Stimulated activated CD8-positive, alpha-beta memory T cell treated with anti-CD3 and anti-CD28 coated beads, Interleukin-12 subunit alpha, Interleukin-12 subunit beta, amount 100 ng/mL, for 1 hour (primary cell): ENCODE measurements at places on chromosomes 5 and 9.

- no peak for DNase-seq
Observed at GRCh38 chr5:147309621-147310020, 74.8 kb downstream of the STK32A start.

DNA sequence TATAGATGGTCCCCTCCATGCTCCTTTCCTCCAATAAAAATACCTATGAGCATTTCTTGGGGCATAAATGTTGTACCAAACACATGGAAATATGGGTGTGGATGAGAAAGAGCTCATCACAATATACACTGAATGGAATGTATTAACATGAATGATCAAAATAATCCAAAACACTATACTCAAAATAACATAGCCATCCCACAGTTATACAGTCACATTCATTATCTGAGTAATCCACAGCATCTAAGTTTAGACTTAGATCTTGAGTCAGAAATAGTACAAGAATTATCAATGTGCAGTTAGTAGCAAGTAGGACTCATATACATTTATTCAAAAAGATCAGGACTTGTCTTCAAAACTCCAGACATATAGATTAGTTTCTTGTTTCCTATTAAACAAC, 175.2 kb upstream of the NREP start:
- no peak for DNase-seq

DNA sequence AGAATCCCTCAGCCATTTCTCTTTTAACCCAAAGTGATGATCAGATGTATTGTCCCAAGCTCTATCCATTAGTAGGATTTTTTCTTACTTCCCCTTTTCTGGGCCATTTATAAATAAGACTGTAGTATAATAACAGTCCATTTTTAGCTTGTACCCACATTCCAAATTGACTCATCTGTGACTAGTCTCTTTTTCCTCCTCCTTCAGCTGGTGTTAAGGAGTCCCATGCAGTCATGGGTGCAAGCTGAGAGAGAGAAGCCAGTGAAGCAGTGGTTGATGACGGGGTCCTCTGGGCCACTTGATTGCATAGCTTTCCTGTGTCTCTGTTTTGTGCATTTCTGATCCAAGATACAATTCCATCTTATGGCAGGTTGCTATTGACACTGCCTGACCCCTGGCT, 476.0 kb upstream of the CD180 start:
- no peak for DNase-seq

DNA sequence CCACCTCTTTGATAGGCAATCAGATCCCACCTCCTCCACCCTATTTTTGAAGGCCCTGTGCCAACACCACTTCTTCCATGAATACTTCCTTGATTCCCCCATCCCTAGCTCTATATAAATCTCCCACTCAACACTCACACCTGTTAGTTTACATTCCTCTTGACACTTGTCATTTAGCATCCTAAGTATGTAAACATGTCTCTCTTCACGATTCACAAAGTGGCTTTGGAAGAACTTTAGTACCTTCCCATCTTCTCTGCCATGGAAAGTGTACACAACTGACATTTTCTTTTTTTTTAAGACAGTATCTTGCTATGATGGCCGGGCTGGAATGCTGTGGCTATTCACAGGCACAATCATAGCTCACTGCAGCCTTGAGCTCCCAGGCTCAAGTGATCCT, 1.5 kb upstream of the FXN start:
- no peak for DNase-seq

DNA sequence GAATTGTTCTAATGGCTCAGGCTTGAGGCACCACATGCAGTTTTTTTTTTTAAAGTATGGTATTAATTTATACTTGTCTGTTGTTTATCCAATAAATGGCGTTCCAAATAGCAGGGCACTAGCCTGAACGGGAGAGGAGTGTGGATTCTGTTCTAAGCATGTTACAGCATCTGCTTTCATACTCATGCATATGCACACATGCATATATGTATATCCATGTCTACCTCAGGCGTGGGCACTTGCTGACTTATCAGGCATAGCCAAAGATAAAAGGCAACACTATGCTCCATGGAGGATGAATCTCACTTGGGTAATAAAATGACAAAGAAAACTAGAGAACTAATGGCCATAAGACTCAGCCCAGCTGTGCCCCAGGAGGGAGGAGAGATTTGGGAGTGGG, 393.8 kb downstream of the GADD45G start:
- no peak for DNase-seq

DNA sequence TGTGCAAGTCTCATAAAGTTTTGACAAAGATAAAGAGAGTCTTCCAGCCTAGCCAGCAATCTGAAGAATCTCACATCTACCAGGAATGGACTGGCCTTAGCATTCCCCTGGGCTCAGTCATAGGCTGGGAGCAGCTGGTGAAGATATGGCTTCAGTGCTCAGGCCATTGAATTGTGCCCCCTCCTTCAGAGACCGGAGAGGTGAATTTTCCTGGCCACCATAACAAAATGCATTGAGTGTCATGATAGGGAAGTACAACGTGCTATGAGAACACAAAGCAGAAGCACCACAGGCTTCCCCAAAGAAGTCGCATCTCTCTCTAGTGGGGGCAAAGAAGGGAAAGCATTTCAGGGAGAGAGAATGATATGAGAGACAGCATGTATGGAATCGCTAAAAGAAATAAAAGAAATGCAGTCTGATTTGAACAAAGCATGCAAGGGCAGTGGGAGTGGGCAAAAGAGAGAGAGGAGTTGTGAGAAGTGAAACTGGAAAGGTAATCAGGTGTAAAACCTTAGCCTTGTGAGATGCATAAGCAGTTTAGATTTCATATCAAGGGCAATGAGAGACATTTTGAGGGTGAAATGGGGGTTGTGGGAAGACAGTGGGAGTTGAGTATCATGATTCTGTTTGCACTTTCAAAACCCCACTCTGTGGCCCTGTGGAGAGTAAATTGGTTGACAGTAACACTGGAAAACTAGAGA, 57.1 kb upstream of the NMUR2 start:
- DNase-seq, result no peak

DNA sequence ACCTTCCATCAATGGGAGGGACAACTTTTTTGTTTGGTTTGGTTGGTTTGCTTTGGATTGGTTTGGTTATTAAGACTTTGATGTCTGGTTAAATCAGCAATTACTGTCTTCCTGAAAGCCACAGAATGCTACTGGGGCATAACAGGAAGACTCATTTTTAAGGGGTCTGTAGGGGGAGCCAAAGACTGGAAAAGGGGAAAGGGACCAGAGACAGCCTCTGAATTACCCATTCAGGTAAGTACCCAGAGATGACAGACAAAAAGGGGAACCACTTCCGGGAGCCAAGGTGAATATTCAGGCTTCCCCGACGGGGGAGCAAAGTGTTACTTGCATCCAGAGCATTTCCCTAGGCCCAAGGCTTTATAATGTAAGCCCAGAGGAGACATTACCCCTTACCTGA, 4.6 kb upstream of the FEM1C start:
- no peak for DNase-seq

DNA sequence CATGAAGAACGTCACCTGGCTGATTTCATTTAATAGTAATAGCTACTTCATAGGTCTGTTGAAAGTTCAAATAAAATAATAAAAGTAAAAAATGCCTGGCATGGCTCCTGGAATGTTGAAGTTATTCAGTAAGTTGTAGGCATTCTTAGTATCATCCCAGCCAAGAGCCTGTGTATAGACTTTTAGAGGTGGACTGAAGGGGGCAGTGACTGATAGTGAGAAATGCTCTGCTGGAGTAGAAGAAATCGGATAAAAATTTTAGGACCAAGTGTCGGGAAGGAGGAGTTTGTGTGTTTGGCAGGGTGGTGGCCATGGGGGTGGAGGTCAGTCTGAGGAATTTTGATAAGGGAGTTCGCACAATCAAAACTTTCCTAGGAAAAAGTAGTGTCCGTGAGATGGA, 3.6 kb downstream of the ZFP2 start:
- no peak for DNase-seq

- DNase-seq, result no peak
Observed at GRCh38 chr9:11142965-11143738, 530.4 kb upstream of the PTPRD start.

GRCh38 chr9:120900824-120901223, 23.8 kb upstream of the PHF19 start:
- no peak for DNase-seq
